Endothelial cell (in vitro differentiated cells): ENCODE measurements at places on chromosomes 13 and 19. TPM values are rescaled to one million over a fixed set of nuclear protein-coding genes. Genes with fewer than 3 reads are reported as not detected.
A peak's percentile ranks its signal among the peaks of the same experiment; 100 is the strongest.

Gene PEAK3
- 0.97 TPM for total RNA-seq

Gene C19orf12
- 6.1 TPM for total RNA-seq

Gene C19orf85
- total RNA-seq: not detected

Gene SYMPK
- total RNA-seq: 70.7 TPM

Gene ZNF296
- 0.54 TPM for total RNA-seq

GRCh38 chr13:25739376-25739775, 312.4 kb downstream of the SHISA2 start:
- no peak overlapping the region for H3K27ac ChIP-seq
- no peaks in the 10 kb centered on the region for H3K27me3 ChIP-seq
- H3K4me3 ChIP-seq: no peak overlapping the region
- H3K36me3 ChIP-seq: no peaks in the 10 kb centered on the region
- peaks cover 29% of the 10 kb centered on the region for H3K4me1 ChIP-seq

- no peaks in the 10 kb centered on the region for H3K4me1 ChIP-seq
- H3K27me3 ChIP-seq: no peaks in the 10 kb centered on the region
- no peaks in the 10 kb centered on the region for H3K36me3 ChIP-seq
- H3K4me3 ChIP-seq: no peak overlapping the region
- H3K27ac ChIP-seq: no peak overlapping the region
Measured at GRCh38 chr13:109243311-109243951, 543.0 kb downstream of the IRS2 start.

- H3K27ac ChIP-seq: no peak overlapping the region
- no peaks in the 10 kb centered on the region for H3K36me3 ChIP-seq
- DNase-seq: no peak
- no peak overlapping the region for H3K4me3 ChIP-seq
Measured at GRCh38 chr13:80870186-80870585, 529.3 kb upstream of the SPRY2 start.

DNA sequence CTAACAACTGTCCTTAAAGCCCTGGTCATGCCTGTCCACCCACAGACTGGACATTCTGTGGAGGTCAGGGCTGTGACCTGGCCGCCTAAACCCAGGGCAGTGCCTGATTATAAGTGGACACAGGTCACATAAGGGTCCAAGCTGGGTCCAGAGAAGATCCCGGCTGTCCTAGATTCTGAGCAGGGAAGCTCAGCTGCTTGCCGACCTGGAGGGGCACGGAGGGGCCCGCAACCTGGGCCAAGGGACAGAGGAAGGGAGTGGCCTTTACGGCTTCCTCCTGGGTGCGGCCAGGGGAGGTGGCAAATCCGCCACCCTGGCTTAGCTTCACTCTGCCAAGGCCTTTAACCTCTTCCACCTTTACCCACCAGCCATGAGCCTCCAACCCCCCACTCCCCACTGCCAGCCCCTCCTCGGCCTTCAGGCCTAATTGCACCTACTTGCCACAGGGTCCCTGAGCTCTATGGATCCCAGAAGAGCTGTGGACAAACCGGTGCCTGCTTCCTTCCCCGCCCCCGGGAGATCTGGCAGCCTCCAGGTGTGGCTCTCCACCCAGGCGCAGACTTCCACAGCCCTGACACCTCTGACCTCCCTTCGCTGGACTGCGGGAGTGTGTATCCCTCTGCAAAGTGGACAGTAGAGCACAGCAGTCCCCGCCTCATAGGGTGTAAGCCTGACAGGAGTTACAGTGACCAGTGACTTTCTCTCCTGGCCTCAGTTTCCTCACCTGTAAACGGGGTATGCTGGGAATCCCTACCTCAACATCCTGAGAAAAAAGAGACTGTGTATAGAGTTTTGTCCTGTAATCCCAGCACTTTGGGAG, 1.7 kb downstream of the CD320 start:
- H3K36me3 ChIP-seq: peaks cover 16% of the 10 kb centered on the region
- H3K27ac ChIP-seq: peak overlapping the region; percentile 66
- H3K4me3 ChIP-seq: peak overlapping the region; percentile 76
- DNase-seq: peak; percentile 4
- peaks cover 9% of the 10 kb centered on the region for H3K27me3 ChIP-seq
- H3K4me1 ChIP-seq: peaks cover 32% of the 10 kb centered on the region

Gene PCDH9
- total RNA-seq: 1.9 TPM

GRCh38 chr19:13104360-13104847, 1.7 kb upstream of the LYL1 start:
- H3K27me3 ChIP-seq: peaks cover 15% of the 10 kb centered on the region
- peak; percentile 78 for DNase-seq
- peak overlapping the region; percentile 78 for H3K27ac ChIP-seq
- no peak overlapping the region for H3K4me3 ChIP-seq
- H3K4me1 ChIP-seq: peaks cover 16% of the 10 kb centered on the region
- H3K36me3 ChIP-seq: peaks cover 11% of the 10 kb centered on the region
